ENCODE measurements at places on chromosomes 7 and 10. TPM values are rescaled to one million over a fixed set of nuclear protein-coding genes. Genes with fewer than 3 reads are reported as not detected.
A peak's percentile ranks its signal among the peaks of the same experiment; 100 is the strongest.

GRCh38 chr10:132564249-132564605 lies 26.6 kb downstream of the INPP5A start:
- DNase-seq: peak; percentile 25

DNA sequence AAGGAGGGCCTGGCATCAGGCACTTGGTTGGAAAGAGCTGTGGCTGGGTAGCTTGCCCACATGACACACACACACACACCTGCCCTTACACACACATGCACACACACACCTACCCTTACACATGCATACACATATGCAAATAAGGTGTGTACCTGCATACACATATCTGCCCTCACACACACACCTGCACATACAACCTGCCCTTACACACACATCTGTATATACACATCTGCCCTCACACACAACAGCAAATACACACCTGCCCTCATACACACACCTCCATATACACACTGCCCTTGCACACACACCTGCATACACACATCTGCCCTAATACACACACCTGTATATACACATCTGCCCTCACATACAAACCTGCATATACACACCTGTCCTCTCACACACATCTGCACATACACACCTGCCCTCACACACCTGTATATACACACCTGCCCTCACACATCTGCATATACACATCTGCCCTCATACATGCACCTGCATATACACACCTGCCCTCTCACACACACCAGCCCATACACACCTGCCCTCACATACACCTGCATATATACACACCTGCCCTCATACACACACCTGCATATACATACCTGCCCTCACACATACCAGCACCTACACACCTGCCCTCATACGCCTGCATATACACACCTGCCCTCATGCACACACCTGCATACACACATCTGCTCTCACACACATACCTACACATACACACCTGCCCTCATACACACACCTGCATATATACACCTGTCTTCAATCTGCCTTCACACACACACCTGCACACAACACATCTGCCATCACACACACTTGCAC lies 82.9 kb downstream of the GRID1 start:
- no peak for DNase-seq

DNA sequence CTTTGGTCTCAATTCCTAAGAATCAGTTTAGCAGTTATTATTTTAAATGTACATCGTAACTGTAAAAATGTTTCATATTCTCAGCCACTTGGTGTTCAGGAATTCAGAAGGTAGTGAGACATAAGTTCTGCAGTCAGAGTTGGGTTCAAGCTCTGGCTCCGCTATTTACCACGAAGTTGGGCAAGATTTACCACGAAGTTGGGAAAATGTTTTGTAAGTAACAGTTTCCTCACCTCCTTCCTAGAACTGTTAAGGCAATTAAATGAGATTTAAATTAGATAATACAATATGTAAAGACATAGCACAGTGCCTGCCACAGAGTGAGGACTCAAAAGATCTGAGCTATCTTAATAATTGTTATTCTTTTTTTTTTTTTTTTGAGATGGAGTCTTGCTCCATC lies 16.3 kb upstream of the ABLIM1 start:
- no peak for DNase-seq

- DNase-seq: no peak
Measured at GRCh38 chr7:20298486-20298901, 32.2 kb upstream of the ITGB8 start.

- no peak for DNase-seq
Measured at GRCh38 chr7:14487701-14488395, 414.7 kb downstream of the DGKB start.

GRCh38 chr10:123913688-123914268 lies 22.2 kb upstream of the CPXM2 start:
- DNase-seq: no peak

The TEX47 gene
- not detected for total RNA-seq

The ZNF503 gene
- total RNA-seq: 14.2 TPM

The DEPP1 gene
- total RNA-seq: 43.8 TPM
